ENCODE measurements at places on chromosomes 2 and 18.

DNA sequence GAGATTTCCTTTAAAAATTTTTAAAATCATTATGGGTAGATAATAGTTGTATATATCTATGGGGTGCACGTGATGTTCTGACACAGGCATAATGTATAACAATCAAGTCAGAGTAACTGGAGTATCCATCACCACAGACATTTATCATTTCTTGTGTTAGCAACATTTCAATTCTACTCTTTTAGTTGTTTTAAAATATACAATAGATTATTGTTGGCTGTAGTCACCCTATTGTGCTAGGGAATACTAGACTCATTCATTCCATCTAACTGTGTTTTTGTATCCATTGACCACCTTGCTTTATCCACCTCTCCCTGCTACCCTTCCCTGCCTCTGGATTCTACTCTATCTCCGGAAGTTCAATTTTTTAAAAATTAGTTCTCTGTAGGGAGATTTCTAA, 31.0 kb downstream of the DYSF start:
- no peak for DNase-seq

- DNase-seq: peak; percentile 72
These were observed 97.0 kb downstream of the NEB start for GRCh38 chr2:151637271-151637781.

GRCh38 chr2:31523871-31524492, 56.8 kb downstream of the SRD5A2 start:
- DNase-seq: peak; percentile 45

DNA sequence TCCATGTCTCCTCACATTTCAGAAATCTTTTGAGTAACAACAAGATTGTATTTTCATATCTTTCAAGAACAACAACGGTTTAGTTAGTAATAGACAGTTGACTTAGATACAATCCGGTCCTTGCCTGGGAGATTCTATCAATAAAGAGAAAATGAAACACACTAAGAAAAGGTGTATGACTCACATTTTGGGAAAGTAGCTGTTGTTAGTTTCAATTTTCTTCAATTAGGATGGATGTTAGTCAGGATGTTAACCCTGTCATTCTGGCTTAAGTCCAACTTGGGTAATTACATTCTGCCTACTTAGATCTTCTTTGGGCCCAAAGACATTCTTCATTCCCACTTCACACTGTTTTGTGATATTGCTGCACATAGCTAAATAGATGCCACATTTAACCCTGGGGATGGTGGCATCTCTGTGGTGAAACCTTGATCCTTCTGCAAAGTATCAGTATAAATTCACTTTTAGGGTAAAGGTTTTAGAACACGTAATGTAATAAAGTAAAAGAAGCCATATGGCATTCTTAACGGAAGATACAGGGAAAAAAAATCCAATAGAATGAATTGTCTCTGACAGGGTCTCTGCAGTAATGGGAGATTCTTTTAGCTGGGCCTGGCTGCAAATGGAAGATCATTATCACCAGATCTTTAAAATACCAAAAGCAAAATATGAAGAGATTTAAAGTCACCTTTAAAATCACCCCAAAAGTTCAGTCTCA, 365.5 kb downstream of the FIGN start:
- DNase-seq: no peak

GRCh38 chr2:36427790-36428243, 72.2 kb downstream of the CRIM1 start:
- no peak for DNase-seq

DNA sequence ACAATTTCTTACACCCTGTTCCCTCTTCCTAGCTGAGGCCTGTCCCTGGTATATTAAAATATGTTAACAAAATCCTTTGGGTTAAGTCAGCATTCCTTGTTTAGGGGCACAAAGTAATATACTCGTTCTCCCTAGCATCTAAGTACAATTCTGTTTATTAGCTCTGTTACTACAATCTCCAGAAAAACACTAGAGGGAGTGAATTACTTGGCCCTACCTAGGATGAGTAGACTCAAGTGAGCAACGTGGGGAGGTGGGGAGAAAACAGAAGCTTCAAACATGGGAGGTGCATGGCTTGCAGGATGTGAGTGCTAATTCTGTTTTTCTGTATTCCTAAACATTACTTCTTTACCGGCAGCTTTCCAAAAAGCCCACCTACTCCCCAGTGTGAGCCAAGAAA, 89.7 kb downstream of the FSIP2 start:
- no peak for DNase-seq

GRCh38 chr2:187500585-187501359, 52.7 kb upstream of the CALCRL start:
- no peak for DNase-seq

GRCh38 chr2:203018181-203018580, 3.5 kb downstream of the NBEAL1 start:
- no peak for DNase-seq

- no peak for DNase-seq
These were observed 53.1 kb downstream of the HPCAL1 start for GRCh38 chr2:10355471-10356438.

- DNase-seq: no peak
These were observed 1221.7 kb upstream of the ZEB2 start for GRCh38 chr2:145741636-145742035.

- no peak for DNase-seq
These were observed 519.2 kb upstream of the SPHKAP start for GRCh38 chr2:228700638-228701037.

DNA sequence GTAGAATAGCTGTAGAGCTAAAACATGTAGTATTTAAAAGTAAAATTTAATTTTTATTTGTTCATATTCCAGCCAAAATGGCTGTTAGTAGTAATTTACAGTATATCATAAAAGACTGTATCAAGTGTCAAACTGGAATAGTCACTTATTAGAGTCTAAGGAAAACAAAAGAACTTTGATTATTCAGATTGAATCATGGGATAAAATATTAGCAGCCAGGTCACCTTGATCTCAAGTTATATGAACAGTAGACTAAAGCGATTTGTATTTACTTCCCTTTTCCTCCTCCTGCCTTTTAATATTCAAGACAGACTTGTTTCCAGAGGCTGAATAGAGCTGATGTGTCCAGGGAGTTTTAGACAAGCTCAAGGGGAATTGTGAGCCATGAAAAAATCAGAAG, 54.4 kb downstream of the PMAIP1 start:
- no peak for DNase-seq

GRCh38 chr2:174738841-174739240, 25.4 kb downstream of the CHRNA1 start:
- DNase-seq: no peak

DNA sequence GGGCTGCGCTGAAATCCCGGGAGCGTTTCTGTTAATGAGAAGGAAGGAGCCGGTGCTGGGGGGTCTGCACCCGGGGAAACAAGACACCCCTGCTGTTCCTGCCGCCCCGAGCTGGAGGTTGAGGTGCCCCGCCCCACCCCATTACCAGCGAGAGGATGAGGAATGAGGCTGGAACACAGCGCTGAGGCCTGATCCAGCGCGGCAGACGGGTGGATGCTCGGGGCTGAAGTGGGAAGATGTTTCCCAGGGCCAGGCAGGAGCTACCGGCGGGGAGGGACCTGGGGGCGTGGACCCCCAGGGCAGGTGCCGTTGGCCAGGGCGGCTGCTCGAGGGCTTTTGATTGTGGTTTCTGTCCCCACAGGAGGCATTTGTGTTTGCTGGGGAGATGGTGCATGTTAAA, 134.3 kb upstream of the CTDP1 start:
- no peak for DNase-seq

GRCh38 chr2:64613276-64613675, 40.4 kb downstream of the SERTAD2 start:
- DNase-seq: no peak

GRCh38 chr2:168599738-168600137, 143.7 kb downstream of the CERS6 start:
- no peak for DNase-seq

DNA sequence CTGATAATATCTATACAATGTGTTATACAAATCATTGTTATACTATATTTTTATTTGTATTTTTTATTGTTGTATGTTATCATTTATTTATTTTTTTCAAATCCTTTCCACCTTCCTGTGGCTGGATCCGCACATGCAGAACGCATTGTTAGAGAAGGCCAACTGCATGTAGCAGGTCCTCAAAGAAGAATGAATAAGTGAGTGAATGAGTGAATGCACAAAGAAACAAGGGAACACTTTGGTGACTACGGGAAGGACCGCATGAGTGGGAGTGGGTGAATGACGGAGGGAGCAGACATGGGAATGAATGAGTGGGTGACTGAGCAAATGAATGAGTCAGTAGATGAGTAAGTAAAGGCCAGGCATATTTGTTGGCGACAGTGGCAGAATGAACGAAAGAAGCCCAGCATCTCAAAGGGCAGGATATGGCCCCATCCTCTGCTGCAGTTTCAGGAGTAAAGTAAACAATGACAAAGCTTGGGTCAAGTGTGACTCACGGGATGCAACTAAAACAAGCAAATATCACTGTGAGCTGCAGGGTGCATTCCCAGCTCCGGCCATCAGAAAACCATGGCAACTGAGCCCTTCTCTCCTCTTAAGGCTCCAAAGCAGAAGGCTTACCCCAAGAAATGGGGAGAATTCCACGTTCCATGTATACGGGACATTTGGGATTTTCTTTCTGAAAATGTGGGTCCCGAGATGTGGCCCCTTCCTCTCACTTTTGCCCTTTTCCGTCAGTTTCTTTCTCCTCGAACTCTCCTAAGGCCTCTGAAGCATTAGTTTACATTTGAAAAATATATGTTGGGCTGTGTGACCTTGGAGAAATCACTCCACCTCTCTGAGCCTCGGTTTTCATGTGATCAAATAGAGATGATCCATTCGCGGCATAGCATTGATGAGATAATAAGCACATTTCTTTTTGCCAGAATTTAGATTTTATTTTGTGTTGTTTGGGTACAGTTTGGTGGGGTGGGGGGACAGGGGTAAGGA, 24.5 kb downstream of the KCNF1 start:
- DNase-seq: no peak

DNA sequence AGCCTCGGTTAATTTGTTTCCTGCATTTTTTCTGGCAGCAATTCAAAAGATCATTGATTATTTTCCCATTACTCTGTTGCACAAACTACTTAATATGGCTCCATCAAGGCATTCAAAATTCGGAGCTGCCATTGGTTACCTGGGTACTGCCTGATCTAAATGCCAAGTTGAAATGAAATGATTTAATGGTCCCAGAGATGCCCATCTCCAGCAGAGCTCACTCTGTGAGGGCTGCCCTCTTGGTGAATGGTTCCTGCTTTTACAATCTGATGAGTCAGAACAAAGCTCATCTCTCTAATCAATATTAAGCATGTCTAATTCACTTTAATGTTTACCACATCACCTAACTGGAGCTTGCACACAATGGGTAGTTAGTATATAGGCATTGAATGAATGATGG, 126.1 kb downstream of the CTNNA2 start:
- no peak for DNase-seq

DNA sequence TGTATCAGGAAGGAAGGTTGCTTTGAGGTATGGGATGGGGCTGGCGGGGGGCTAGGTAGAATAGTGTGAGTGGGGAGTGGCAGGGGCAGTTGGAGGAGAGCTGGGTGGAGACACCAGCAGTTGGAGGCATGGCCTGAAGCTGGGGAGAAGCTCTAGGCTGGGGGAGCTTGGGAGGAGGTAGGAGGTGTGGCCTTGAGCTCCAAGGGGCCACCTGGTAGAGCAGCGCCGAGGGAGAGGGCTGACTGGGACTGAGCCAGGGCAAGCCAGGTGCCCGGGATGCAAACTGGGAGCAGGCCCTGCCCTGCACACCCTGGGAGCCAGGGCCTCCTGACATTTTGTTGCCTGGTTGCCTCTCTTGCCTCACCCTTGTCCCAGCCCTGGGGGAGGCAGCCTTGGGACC, 33.1 kb upstream of the PDIA6 start:
- DNase-seq: no peak
